ENCODE measurements at places on chromosomes 13 and 19.

DNA sequence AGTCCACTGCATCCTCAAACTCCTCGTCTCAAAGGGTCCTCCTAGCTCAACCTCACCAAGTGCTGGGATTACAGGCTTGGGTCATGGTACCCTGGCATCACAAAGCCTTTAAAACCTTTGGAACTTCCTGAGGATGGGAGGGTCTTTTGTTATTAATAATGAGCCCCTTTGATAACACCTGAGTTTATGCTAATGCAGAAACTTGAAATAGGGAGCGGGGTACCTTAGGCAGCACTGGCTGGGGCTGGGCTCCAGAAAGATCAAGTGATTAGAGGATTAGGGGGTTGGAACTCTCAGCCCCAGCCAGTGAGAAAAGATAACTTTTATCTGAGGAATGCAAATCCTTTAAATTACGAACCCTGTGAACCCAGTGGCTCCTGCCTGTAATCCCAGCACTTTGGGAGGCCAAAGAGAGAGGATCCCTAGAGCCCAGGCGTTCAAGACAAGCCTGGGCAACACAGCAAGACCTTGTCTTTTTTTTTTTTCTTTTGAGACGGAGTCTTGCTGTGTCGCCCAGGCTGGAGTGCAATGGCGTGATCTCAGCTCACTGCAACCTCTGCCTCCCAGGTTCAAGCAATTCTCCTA, 9.3 kb upstream of the PSPC1 start:
- DNase-seq: no peak

GRCh38 chr13:91014696-91015095, 332.8 kb upstream of the MIR17HG start:
- DNase-seq: no peak

GRCh38 chr13:80121038-80121437, 219.9 kb downstream of the SPRY2 start:
- DNase-seq: no peak

DNA sequence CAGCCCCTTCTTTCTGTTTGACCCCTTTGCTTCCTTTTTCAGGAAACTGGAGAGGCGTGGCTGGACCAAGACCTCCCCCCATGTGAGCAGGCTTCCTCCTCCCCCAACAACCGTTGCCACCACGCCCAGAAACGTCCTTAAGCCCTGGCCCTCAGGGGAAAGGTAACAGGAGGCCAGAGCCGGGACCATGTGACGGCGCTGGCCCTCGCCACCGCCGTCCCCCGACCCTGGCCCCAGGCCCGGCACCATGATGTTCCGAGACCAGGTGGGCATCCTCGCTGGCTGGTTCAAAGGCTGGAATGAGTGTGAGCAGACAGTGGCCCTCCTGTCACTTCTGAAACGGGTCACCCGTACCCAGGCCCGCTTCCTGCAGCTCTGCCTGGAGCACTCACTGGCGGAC, 14.4 kb downstream of the SAMD4B start:
- DNase-seq: no peak

GRCh38 chr13:102033857-102034331, 368.0 kb downstream of the FGF14 start:
- DNase-seq: no peak

DNA sequence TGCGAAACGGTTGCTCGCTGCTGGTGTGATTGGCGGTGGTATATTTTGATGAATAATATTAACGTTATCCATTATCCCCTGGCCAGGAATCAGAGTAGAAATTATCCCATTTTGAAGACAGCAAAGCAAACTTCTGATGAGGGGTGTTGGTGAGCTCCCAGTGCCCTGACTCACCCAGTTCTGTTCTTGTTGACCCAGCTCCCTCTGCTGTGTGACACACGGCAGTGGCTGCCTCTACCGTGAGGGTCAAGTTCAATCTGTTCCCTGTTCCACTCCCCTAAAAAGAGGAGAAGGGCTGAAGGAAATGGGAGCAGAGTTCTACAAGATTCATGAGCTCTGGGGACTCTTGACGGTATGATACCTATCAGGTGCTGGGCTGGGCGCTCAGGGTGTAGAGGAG, 2.0 kb downstream of the CAMSAP3 start:
- no peak for DNase-seq

DNA sequence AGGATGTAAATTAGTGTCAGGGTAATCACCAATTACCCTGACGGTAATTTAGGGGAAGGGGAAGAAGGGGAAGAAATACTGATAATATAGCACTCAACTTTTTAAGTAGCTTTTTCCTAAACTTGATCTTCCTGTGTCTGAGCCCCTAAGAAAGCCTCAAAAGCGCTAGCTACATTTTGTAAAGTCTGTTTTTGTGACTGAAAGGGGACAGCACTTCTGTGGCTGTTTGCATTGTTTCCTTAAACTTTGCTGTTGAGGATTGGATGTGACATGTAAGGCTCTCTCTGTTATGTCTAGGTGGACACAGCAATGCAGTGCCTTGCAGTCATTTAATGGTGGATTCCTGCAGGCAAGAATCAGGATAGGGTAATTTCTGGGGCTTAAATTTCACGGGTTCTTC, 42.8 kb downstream of the SPATA13 start:
- no peak for DNase-seq

GRCh38 chr13:36752673-36753072, 66.3 kb upstream of the RFXAP start:
- no peak for DNase-seq

- DNase-seq: no peak
These were observed 6.9 kb upstream of the RETN start for GRCh38 chr19:7661744-7662538.

DNA sequence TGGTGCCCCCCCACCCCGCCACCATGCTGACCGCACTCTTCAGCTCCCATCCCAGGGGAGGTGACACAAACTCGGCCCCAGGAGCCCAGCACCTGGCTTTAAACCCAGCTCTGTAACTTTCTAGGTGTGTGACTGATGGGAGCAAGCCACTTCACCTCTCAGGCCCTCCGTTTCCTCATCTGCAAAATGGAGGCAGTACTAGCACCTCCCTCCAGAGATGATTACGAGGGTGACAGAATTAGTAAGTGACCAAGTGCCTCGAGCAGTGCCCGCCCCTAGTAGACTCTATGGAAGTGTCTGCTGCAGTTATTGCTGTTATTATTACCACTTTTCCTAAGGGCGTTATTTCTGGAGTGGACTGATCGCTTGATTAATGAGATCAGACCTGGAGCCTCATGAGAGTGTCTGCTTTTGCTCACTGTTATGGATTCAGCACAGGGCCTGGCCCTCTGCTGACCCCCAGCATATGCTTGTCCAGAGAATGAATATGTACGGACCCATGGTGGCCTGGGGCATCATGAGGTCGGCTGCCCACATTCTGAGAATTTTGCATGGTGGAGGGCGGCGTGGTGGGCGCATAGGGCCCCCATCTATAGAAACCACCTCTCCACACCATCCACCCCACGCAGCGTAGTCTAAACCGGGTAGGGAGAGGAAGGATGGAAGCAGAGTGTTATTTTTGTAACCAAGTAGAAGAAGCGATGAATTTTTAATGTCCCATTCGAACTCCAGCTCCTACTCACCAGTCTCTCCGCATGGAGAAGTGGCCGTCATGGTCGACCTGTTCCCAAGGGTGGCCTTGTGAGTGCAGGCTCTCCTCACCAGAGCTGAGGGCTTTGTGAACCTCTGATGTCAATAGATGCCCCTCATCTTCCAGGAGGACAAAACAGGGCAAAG, 48.2 kb downstream of the CAPN12 start:
- no peak for DNase-seq

GRCh38 chr19:40690050-40690692, at the start of gene NUMBL:
TSS of gene NUMBL (minus strand) at chr19:40690651. CDS start at chr19:40690483, 168 bp downstream.
- no peak for DNase-seq

GRCh38 chr13:47843005-47843404, 158.1 kb downstream of the SUCLA2 start:
- DNase-seq: no peak

DNA sequence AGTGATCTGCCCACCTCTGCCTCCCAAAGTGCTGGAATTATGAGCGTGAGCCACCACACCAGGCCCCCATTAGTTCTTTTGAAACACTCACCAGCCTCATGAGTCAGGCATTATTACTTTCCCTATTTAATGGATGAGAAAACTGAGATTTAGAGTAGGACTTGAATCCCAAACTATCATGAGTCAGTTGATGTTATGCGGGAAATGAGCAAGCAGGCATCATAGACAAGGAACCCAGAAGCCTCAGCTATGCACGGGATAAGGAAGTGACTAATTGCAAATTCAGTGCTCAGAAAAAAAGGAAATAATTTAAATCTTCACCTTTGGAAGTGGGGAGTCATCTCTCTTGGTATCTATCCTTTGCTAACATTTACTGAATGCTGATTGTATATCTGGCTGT, 217.5 kb downstream of the ABCC4 start:
- no peak for DNase-seq

DNA sequence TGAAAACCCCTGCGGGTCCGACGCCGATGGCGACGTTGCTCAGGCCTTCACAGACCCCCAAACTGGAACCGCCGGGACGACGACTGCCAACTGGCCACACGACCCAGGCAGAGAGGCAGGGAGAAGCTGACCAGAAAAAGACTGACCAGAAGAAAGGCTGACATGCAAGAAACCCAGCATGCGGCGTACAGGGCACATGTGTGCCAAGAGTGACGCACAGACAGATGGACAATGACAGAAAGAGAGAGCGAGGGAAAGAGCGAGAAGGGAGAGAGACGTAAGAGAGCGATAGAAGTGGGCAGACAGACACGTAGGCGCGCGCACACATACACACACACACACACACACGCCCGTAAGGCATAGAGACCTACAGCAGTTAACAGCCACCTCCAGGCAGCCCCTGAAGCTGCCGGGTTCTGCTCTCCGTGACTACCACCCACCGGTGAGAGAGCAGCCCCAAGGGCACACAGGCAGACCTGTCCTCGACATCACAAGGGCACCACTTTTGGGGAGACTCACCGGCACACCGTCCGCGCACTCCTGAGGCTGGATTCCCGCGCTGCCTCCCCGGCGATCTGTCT, 67.2 kb upstream of the ZNF527 start:
- DNase-seq: no peak

GRCh38 chr19:40982594-40983101, 8.4 kb upstream of the CYP2B6 start:
- no peak for DNase-seq

DNA sequence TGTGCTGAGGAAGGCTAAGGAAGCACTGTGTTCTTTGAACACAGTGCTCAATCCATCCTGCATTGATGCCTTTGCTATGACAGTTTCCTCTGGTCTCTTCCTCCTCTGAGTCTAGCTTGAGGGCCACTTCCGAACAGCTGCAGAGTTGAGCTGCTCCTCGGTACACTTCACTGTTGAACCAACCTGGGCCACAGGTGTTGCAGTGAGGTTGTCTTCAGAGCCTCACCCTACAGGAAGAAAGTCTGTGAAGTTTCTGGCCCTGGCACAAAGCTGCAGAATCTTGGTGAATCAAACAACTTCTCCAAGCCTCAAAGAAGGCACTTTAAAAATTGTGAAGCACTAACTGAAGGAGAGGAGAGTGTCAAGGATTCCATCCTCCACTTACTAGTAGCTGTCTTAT, 394.0 kb downstream of the KCNRG start:
- no peak for DNase-seq

DNA sequence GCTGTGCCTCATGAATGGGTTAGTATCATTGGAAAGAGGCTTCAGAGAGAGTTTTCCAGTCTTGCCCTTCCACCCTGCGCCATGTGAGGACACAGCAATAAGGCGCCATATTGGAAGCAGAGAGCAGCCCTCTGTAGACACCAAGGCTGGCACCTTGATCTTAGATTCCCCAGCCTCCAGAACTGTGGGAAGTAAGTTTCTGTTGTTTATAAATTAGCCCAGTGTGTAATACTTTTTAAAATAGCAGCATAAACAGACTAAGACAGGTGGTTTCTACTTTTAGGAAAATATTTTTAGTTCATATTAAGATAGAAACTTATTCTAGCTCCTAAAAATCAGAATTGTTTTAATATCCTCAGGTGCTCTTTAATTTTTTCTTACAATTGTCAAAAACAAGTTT, 117.9 kb downstream of the TM9SF2 start:
- DNase-seq: no peak

DNA sequence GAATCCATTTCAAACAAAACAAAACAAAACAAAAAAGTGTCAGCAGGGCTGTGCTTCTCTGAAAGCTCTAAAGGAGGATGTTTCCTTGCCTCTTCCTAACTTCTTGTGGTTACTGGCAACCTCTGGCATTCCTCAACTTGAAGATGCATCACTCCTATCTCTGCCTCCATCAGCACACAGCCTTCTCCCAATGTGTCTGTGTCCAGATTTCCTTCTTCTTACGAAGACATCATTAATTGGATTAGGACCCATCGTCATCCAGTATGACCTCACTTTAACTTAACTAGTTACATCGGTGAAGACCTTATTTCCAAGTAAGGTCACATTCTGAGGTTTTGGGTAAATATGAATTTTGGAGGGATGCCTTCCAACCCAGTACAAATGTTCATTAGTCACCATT, 33.8 kb upstream of the GTF2F2 start:
- DNase-seq: no peak
